IMR-90 (cell line): ENCODE measurements at places on chromosomes 4 and X.
A peak's percentile ranks its signal among the peaks of the same experiment; 100 is the strongest.

- DNase-seq, result peak; percentile 61
These were observed 187.1 kb upstream of the C1QTNF7 start for GRCh38 chr4:15240764-15241163.

DNA sequence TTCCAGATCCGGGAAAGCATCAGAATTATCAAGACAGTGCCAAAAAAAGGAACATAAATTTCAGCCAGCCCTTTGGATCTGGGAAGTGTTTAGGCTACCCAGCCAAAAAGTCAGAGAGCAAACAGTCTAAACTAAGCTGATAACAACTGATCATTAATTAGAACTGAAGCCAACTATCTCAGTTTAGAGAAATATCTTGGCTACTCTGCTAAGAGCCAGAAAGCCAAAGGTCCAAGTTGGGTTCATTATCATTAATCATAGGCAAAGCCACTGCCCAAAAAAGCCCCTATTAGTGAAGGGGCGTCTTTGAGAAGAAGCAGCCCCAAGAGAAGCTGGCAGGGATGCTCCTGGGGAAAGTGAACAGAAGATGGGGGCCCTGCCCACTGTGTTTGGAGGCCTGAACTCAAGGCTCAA is 37.0 kb upstream of the SHISA3 start:
- DNase-seq, result no peak

DNA sequence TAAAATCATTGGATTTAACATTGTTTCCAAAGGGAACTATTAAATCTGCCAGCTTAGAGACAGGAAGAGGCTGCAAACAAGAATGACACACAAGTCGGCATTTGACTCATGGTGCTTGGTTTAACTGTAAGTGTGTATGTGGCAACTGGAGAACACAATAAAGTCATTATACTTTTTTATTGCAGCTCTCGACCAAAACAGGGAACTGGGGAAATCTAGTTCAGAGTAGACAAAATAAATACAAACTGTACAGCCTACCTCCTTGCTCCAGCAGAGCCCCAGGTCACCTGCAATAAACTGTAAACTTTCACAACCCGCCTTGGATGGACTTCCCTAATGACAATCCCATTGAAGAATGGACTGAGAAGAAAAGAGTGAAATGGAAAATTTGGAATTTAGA is 24.0 kb downstream of the NPY5R start:
- no peak for DNase-seq

GRCh38 chr4:18608908-18609533 is 587.5 kb upstream of the LCORL start:
- DNase-seq, result no peak

- no peak for DNase-seq
These were observed 88.9 kb upstream of the FAT1 start for GRCh38 chr4:186812592-186812991.

DNA sequence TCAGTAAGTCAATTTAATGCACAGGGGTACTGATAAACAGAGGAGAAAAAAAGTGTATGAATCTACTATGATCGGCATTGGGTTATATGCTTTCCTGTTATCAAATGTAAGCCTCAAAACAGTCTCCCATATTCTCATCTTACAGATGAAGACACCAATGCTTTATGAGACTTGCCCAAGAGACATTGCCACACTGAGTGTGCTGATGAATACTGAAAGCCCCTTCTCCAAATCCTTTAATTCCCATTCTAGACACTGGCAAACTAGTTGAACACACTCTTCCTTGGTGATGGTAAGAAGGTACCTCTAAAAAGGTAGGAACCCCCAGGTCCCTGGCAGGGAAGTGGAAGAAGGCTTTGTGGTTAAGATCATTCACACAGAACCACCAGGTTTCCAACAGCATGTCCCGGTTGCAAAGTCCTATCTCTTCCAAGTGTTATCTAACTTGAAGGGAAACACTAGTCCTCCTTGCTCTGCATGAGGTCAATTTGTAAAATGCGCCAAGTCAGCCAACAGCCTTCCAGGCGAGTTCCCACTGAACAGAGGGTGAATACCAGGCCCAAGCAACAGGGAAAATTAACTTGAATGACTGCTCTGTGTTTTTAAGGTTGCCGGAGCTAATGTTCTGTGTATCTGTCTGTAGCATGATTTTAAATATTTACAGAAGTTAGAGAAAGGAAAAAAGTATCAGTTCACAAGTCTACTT is 5.1 kb downstream of the SETD7 start:
- DNase-seq, result peak; percentile 45

DNA sequence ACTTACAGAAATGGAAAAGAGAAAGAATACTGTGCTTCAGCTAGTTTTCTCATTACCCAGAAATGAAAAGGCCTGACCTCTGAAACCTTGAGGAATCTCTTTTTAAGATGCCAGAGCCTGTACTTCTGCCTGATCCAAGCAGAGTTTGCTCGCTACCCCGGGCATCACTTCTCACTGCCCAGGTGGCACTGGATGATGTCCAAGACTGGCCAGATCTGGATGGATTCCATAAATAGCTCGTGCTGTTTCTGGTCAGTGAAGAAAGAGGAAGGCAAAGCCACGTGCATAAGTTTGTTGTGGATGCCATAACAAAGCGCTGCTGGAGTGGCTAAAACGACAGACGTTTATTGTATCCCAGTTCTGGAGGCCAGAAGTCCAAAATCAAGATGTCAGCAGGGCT is 133.5 kb downstream of the TBL1X start:
- DNase-seq, result no peak

DNA sequence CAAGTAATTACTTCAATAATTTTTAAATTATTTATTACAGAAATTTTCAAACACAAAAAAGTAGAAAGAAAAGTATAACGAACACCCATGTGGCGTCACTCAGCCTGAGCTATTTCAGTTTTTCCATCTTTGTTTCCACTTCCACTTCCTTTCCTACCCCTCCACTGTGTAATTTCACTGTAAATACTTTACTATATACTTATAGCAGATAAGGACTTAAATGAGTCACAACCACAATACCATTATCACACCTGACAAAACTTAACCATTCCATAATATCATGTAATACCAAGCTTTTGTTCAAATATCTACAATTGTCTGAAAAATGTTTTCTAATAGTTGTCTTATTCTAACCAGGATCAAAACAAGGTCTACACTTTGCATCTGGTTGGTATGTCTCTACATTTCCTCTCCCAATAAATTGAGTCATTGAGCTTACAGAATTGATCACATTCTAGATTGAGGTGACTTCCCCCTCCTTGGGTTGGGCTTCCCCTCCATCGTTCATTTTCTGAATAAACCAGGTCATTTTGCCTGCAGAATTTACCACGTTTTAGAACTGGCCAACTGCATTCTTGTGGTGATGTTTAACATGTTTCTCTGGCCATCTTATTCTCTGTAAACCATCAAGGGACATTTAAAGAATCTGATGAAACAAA is 48.7 kb downstream of the ATP10D start:
- DNase-seq, result peak; percentile 37

DNA sequence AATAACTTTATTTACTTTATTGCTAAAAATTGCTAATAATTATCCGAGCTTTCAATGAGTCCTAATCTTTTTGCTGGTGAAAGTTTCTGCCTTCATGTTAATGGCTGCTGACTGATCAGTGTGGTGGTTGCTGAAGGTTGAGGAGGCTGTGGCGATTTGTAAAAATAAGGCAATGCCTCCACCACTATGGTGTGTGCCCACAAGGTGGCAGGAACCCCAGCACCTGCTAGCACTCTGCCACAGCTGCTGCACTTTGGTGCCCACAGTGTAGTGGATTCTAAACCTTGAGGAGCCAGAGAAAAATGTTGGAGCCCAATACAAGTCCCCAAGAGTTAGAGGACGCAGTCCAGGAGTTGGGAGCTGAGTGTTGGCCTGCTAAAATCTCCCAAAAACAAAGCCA is 1237.1 kb downstream of the PCDH19 start:
- no peak for DNase-seq

- DNase-seq, result no peak
These were observed 6.5 kb downstream of the ZFYVE28 start for GRCh38 chr4:2411786-2412510.

DNA sequence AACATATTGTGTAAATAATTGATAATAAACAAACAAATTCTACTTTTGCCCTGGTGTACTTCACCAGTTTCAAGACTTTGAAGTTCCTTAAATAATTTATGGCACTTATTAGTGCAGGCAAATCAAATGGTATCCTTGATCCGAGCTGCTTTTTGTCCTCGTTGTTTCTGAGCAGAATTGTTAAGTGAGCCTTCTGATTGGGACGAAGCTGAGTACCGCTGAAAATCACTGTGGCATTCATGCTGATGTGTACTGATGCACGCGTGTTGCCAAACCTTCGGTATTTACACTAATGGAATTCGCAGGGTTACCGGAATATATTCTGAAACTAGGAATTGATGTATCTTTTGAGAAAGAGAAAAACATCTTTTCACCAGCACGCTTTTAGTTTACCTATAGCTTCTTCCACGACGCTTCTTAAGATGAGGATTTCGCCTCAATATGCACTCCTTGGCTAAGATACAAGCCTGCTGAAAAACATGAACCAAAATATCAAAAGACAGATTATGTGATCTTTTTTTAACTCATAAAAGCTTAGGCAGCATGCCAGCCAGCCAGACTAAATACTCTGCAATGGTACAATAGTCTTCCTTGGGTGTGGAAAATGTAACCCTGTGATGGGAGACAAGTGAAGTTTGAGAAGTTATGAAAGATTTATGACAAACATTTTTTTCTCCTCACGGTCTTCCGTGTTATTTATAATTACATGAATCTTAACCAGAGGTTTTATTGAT is 48.9 kb upstream of the TENM3 start:
- DNase-seq, result no peak

- DNase-seq, result no peak
These were observed 89.5 kb downstream of the HMX1 start for GRCh38 chr4:8782135-8782534.

GRCh38 chr4:90237751-90238530 is 110.7 kb downstream of the CCSER1 start:
- DNase-seq, result no peak

GRCh38 chrX:133045986-133046385 is 50.9 kb downstream of the USP26 start:
- peak; percentile 1 for DNase-seq

DNA sequence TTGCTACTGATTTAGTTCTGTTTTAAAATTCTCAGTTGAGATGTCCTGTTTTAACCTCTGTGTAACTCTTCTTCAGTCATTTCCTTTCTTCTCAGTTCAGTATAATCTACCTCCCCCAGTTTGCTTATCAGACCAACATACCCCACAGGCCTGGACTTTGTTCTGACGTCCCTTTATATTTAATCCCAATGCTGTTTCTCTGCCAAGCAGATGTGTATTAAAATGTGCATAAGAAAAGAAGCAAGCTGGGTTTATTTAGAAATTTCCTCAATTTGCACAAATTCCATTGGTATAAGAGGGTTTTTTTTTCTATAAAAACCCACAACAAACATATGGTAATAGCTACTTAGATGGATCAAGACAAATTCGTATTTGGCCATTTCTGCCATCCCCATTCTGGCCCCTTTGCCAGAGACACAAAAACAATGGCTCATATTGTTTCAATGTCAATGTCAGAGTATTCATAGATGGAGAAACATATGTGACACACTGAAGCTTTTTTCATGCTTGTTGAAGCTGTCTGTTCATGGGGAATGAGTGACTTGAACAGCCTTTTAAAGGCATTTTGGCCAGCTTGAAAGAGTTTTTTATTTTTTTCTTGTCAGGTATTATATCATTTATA is 24.5 kb downstream of the HCCS start:
- DNase-seq, result no peak

DNA sequence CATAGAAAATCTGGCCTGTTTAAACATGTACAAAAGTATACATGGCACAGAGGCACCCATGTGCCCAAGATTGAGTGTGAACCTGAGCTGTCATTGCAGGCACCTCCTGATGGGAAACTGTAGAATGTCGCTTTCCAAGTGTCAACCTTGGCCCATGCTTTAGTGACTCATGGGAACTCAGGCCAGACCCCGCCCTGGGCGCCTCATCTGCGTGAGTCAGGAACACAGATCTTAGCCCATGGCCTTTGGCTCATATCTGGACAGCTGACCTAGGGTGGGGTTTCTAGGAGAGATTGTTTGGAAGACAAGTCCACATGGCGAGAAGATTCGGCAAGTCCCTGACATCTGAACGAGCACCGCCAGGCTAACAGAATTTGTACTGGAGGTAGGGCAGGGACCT is 50.0 kb downstream of the CYTL1 start:
- DNase-seq, result peak; percentile 3

DNA sequence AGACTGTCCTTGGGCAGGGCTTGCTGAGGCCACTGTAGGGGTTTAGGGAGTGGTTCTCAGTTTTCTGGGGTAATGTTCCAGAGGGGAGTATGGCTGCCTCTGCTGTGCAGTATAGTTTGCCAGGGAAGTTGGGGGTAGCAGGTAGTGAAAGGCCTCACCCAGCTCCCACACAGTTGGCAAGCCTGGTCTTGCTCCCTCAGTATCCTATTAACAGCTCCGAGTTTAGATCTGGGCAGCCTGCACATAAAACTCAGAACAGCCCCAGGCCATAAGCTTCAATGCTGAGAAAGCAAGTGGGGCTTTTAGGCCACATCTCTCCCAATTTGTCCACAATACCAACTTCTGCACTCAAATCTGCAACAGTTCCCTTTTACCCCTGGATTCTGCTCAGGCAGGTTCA is 205.2 kb downstream of the GALNTL6 start:
- no peak for DNase-seq

- DNase-seq, result peak; percentile 41
These were observed 35.5 kb upstream of the CCKAR start for GRCh38 chr4:26525771-26526150.

DNA sequence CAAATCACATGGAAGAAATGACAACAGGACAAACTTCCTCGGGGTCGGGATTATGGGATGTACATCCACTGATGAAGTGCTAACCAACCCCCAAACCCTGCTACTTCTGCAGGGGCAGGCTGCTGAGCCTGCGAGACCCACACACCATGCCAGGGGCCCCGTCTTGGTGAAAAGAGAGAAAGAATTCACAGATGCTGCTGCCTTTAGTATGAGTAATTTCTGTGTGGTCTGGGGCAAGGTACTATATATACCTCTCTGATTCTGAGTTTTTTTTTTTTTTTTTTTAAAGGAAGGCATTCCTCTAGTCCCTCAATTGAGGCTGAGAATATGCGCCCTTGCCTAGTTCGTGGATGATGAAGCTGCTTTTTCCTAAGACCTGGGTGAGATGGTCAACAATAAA is 24.8 kb downstream of the PDHA1 start:
- DNase-seq, result no peak

DNA sequence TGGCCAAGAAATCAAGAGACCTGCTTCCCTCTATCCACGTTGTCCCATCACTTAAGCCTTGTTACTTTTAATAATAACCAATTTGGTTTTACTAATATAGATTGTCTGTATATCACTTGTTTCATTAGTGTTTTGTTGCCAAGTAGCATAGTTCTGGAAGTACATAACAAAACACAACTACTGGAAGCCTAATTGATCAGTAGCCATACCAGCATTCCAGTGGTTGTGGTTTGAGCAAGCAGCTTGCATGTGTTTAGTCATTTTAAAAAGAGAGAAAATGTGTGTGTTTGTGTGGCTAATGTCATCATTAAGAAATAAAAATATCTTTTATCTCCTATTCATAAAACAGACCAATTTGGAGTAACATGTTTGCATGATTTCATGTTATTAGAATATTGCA is 70.8 kb downstream of the PTPN13 start:
- peak; percentile 77 for DNase-seq
